Hypothalamus (tissue), 51 donors: ENCODE measurements at places on chromosomes 2 and 18.
A peak's percentile ranks its signal among the peaks of the same experiment; 100 is the strongest.

- no peak for DNase-seq
Measured at GRCh38 chr2:45843136-45843535, 191.7 kb downstream of the PRKCE start.

- DNase-seq, result no peak
Measured at GRCh38 chr2:127048618-127048935, 58.4 kb downstream of the BIN1 start.

DNA sequence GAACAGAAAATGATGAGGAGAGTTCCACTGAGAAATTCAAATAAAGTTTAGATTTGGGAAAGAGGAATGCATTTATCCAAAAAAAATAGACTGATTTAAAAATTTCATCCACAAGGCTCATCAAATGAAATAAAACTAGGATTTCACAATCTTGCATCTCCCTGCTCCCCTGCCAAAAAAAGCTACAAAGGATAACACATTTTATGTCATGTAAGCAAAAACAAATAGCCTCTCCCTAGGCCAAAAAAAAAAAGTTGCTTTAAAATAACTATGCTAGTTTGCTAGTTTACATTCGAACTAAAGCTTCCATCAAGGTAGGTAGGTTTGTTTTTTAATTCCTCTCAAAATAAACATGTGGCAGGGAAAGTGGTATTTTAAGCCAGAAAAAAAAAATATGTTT is 465.5 kb upstream of the ID2 start:
- DNase-seq, result no peak

GRCh38 chr2:105875241-105875640 is 130.5 kb downstream of the NCK2 start:
- no peak for DNase-seq

GRCh38 chr18:3547891-3548615 is 98.1 kb downstream of the TGIF1 start:
- no peak for DNase-seq

DNA sequence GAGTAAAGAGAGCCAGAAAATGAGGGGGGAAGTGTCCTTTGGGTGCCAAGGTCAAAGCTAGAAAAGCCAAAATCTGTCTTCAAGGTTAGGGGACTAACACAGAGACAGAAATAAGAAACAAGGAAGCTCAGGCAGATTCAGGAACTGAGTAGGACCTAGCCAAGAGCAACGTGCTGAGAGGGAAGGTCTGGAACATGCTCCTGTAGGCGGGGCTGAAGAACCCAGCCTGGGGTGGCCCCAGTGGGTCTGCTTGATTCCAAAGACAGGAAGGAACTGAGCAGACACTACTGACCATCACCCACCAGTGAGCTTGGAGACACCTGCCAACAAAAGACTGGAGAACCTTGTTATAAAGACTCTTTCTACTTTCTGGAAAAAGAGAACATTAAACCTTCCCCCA is 105.1 kb downstream of the SP3 start:
- DNase-seq, result no peak

DNA sequence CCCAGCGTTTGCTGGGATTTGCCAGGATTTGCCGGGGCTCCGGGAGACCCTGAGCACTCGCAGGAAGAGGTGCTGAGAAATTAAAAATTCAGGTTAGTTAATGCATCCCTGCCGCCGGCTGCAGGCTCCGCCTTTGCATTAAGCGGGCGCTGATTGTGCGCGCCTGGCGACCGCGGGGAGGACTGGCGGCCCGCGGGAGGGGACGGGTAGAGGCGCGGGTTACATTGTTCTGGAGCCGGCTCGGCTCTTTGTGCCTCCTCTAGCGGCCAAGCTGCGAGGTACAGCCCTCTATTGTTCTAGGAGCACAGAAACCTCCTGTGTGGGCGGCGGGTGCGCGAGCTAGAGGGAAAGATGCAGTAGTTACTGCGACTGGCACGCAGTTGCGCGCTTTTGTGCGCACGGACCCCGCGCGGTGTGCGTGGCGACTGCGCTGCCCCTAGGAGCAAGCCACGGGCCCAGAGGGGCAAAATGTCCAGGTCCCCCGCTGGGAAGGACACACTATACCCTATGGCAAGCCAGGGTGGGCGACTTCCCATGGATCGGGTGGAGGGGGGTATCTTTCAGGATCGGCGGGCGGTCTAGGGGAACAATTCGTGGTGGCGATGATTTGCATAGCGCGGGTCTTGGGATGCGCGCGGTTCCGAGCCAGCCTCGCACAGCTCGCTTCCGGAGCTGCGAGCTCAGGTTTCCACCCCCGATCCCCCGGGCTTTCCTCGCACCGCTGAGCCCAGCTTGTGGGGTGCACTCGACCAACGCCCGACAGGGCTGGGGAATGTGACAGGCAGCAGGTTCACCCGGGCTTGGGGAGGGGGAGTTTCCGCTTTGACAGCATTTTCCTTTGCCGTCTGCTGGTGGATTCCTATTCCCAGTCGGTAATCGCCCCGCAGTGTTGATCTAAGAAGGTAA is 2.8 kb downstream of the ONECUT2 start:
- DNase-seq, result peak; percentile 71

GRCh38 chr2:120511536-120511935 is 165.6 kb downstream of the INHBB start:
- no peak for DNase-seq

DNA sequence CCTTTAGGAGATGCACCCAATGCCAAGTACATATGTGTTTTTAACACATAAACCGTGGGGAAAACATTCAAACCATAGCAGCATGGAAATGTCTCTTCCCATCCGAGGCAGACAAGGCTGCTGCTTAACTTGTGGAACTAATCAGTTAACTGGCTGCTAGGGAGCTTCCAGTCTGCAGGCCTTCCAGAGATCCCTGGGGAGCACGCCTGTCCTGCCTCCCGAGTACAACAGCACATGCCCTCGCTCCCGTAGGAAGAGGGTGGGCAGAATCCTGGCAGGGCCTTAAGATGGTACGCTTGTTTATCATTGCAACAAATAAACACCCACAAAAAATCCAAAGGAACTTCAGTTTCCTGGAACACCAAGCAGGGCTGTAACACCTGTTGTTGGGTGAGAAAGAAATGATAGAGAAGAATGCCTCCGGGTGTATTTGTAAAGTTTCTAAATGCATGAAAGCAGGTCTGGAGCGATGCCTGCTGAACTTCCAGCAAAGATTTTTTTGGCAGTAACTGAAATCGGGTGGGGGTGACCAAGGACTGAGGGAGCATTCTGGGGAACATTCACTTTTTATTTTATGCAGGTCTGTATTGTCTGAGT is 56.2 kb downstream of the EDAR start:
- DNase-seq, result no peak

DNA sequence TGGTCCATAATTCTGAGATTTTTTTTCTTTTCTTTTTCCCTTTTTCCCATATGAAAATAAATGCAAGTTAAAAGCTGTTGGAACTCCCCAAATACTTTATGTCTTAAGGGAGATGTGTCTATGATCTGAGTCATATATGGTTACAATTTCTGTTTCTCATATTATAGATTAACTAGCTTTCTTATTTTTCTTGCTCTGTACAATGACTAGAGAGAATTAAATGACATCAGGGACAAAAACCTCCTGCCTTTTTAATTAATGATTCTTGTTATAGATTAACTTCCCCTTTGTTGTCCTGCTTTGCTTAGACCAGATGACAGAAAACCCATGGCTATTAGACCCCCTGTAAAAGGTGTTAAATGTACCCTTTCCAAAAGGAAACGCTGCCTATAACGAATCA is 643.9 kb upstream of the NXPH2 start:
- DNase-seq, result no peak

GRCh38 chr18:66495844-66496243 is 108.0 kb downstream of the CDH19 start:
- no peak for DNase-seq

DNA sequence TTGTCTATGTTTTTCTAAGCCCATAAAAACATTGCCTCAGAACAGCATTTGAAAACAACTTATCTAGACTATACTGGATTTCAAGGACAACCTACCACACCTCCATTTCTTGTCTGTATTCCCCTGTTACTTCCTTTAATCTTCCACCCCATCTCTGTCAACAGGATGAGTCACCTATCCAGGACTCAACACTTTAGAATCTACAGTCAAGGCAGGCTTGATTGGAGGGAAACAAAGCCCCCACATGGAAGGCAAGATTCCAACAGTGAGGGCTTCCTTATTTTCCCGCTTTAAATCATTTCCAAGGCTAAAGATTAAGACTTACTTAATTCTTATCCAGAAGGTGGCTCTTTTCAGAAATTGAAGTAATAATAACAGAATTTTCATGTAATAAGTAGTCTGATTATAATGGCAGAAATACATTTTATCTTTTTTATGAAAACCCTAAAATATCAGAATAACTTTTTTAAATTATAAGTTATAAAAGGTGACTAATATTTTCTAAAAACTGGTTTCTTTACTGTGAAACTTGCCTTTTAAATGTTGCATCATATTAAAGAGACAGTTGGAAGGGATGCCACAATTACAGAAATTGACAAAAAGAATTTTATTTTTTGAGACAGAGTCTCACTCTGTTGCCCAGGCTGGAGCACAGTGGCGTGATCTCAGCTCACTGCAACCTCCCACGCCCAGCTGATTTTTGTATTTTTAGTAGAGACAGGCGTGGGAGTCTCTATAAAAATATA is 138.7 kb upstream of the CCDC150 start:
- no peak for DNase-seq

- DNase-seq, result peak; percentile 10
Measured at GRCh38 chr2:104790100-104790811, 63.7 kb upstream of the POU3F3 start.

DNA sequence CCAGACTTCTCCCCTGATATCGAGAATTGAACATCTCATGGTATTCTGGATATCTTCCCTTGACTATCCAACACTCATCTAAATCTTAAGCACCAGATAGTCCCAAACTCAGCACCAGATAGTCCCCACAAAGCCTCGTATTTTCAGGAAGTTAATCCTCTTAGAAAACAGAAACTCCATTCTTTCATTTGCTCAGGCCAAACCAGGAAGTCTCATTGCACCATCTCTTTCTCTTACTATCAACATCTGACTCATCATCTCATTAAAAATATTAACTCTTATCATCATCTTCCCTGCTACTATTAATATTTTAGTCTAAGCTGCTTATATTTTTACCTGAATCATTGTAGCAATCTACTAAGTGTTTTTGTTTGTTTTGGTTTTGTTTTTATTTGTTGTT is 286.4 kb downstream of the GALNT13 start:
- no peak for DNase-seq

- DNase-seq, result no peak
Measured at GRCh38 chr2:220046507-220046906, 419.1 kb downstream of the SLC4A3 start.

- DNase-seq, result no peak
Measured at GRCh38 chr2:66836851-66837250, 401.9 kb downstream of the MEIS1 start.

DNA sequence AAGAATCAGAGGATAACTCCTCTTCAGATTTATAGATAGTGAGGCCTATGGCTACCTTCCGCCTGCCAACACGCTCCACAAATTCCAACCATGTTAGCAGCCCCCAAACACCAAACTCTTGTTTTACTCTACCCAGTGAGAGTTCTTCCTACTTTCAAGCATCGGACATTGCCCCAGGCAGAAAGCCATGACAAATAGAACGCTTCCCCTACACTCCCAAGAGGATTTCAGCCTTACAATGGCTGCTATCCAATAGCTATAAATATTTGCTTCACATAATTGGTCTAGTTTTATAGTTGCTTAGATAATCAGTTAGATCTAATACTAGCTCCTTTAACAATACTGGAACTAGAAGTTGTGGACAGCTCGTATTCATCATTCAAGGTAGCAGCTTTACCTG is 503.4 kb upstream of the VRK2 start:
- no peak for DNase-seq

- peak; percentile 48 for DNase-seq
Measured at GRCh38 chr2:219530048-219530963, 13.3 kb downstream of the CHPF start.

GRCh38 chr2:91477731-91478672 is 2786.5 kb downstream of the RPIA start:
- DNase-seq, result no peak

DNA sequence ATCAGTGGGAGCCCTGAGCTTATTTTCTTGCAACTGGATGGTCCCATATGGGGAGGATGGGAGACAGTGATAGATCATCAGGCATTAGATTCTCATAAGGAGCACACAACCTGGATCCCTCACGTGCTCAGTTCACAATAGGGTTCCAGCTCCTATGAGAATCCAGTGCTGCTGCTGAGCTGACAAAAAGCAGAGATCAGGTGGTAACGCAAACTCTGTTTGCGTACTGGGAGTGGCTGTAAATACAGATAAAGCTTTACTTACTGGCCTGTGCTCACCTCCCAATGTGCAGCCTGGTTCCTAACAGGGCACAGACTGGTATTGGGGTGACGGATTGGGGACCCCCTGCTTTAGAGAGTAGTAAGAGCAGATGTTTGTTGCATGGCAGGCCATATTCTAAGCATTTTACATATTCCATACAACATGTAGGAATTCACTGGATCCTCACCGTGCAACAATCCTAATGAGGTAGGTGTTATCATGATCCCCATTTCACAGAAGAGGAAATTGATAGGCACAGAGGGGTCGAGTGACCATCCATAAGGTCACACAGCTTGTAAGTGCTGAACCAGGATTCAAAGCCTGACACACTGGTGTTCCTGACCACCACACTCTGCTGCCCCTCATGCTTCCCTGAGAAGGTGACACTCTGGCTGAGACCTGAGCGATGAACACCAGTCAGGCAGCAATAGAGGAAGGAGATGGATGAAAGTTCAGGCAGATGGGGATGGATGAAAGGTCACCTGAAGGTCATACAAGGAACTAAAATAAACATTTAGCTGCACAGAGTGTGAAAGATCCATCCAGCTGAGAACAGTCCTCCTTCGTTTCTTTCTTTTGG is 15.7 kb upstream of the MAT2A start:
- no peak for DNase-seq

DNA sequence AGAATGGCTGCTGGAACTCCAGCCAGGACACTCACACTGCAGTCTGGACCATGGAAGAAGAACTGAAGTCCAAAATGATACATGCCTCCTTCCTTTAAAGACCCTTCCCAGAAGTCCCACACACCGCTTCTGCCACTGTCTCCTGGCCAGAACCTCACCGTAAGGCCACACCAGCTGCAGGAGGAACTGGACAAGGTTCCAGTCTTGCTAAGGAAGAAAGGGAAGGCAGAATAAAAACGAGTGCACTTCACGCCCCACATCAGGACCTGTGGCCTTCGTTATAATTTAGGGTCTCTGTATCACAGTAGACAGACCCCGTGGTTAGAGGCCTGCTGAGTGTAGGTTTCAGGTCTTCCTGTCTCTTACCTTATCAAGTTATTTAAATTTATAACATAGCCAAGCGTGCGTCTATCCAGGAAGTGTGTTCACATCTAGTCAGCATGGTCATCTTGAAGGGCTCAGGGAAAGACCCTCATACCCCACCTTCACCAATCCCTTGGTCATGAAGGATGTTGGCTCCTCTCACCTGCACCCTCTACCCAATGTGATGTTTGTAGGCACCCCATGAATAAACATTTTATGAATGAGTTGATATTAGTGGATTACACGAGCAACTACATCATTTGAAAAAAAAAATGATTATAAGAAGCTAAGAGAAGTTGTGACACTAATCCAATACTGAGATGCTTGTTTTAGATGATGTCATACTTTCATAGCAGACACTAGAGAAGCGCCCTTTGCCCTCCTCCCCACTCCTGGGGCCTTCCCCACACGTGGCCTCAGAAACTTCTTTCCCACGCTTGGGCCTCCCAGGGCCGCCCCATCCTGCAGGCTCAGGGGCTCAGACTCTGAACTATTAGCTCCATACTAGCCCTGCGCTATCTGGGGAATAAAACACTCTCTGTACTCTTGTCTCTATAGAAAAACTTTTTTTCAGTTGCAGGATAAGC is 157.6 kb downstream of the FAM210A start:
- DNase-seq, result no peak

- no peak for DNase-seq
Measured at GRCh38 chr18:63348508-63349136, 18.4 kb downstream of the KDSR start.
